Cardiac muscle cell (in vitro differentiated cells and primary cell): ENCODE measurements at places on chromosomes 16 and 17.

DNA sequence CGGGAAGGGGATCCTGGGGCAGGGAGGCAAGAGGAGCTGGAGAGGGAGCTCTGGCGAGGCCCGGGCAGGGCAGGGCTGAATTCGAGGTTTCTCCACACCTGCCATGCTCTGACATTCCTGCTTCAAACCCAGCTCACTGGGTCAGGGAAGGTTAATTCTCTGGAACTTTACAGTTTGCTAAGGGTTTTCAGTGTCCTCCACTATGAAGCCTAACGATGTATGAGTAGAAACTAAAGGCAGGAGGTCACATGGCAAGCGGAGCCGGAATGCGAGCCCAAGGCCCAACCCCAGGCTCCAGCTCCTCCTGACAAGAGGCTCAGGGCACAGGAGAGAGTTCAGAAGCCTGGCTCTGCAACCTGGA, 29.2 kb downstream of the DCAKD start:
- no peak for DNase-seq

- DNase-seq: peak; percentile 83
Observed at GRCh38 chr17:82228842-82229697, at the start of gene SLC16A3. SLC16A3 (plus strand) TSS chr17:82229042; CDS start chr17:82236009, 6,967 bp downstream.

GRCh38 chr17:4562015-4562969, 1.9 kb upstream of the GGT6 start:
- no peak for DNase-seq

- no peak for DNase-seq
Observed at GRCh38 chr16:68362262-68362913, 51.6 kb downstream of the PRMT7 start.

DNA sequence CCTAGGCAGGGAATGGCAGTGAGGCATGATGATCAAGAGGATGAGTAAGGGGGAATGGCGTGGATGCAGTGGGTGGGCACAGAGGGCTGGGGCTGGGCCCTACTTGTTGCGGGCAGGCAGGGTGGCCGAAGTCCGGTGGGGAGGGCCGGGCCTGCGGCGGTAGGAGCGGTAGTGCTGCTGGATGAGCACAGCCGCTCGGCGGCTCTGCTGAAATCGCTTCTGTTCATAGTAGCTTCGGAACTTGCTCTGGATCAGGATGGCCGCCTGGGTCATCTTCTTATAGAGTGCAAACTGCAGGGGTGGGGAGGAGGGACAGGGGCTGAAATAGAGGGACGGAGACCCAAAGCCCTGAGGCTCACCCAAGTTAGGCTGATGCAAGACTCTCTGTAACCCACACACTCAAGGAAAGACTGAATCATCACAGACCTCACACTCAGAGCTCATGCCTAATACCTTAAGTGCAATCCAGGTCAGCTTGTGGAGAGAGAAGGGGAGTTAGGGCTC, 1.5 kb upstream of the SPAG7 start:
- peak; percentile 96 for DNase-seq

GRCh38 chr16:57470711-57471110, 8.2 kb downstream of the POLR2C start:
- peak; percentile 80 for DNase-seq

- peak; percentile 33 for DNase-seq
Observed at GRCh38 chr17:47184681-47185080, 4.4 kb downstream of the CDC27 start.

DNA sequence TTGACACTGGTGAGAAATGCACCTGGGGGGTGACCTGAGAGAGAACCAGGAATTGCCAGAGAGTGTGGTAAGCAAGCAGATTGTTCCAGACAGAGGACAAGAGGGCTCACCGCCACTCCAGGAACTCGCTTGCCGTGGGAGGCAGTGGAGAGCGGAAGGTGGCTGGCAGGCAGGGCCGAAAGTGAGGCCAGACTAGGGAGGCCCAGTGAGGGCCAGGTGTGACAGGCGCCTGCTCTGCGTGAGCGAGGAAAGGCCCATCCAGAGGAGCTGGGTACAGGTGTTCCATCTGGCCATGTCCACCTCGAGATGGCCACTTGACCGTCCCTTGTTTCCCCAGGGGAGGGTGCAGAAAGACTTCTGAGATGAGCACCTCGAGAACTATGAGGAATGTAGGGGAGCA, 11.9 kb upstream of the MYO15B start:
- no peak for DNase-seq

GRCh38 chr17:78271419-78272170, 40.2 kb downstream of the TMEM235 start:
- DNase-seq: no peak

- DNase-seq: no peak
Observed at GRCh38 chr16:3242709-3243108, 7.8 kb upstream of the ZNF200 start.

DNA sequence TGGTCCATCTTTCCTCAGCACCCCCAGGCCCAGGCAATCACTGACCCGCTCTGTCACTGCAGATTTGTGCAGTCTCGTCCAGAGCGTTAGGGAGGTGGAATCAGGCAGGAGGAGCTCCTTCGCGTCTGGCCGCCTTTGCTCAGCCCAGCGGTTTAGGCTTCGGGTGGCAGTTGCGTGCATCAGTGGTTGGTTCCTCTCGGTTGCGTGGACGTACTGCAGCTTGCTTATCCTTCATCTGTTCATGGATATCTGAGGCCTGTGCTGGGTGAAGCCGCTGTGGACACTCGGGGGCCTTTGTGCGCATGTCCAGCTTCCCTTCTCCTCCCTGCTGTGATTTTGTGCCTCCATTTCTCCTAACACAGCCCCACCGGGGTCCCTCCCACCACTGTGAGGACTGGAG, 4.7 kb upstream of the P2RX1 start:
- no peak for DNase-seq

DNA sequence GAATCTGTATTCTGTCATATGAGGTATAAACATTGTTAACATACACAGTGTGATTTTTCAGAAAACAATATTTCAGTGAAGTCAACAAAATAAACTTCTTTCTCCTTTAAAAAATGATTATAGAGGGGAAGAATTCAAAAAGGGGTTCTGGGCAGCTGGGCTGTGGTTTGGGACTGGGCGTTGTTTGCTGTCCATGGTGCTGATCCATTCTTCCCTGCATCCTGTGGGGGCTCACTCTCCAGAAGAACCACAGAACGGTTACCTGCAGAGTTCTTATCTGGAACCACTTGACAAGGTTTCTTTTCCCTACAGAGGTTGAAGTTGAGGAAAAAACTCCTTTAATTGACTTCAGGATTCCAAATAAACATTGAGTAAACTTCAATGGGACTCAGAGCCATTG, 1091.0 kb downstream of the CDH8 start:
- no peak for DNase-seq

DNA sequence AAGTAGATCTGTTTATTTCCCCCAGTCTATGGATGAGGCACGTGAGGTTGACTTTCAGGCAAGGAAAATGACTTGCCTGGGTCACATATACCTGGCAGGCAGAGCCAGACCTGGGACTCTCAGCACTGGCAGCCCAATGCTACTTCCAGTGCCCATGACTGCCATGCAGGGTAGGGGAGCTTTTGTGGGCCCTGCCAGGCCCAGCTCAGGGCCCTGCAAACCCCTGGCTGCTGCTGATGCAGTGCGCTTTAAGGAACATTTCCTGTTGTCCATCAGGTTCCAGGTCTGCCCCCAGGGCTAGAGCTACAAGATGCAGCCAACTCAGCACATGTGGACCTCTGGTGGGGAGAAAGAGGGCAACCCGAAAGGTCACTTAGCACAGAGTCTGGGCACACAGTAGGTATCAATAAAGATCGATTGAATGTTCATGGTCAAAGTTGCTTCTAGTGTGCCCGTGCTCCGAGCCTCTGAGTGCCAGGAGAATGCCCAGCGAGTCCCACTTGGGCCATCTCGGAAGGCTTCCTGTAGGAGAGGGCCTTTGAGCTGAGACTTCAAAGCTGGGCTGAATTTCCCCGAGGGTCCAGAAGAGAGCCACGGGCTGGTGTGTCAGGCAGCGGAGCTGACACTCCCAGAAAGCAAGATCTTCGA, 513 bp upstream of the TBX21 start:
- DNase-seq: no peak

GRCh38 chr16:88837806-88838205, 18.9 kb downstream of the GALNS start:
- DNase-seq: no peak

GRCh38 chr16:54418903-54419302, 132.3 kb upstream of the IRX3 start:
- no peak for DNase-seq

DNA sequence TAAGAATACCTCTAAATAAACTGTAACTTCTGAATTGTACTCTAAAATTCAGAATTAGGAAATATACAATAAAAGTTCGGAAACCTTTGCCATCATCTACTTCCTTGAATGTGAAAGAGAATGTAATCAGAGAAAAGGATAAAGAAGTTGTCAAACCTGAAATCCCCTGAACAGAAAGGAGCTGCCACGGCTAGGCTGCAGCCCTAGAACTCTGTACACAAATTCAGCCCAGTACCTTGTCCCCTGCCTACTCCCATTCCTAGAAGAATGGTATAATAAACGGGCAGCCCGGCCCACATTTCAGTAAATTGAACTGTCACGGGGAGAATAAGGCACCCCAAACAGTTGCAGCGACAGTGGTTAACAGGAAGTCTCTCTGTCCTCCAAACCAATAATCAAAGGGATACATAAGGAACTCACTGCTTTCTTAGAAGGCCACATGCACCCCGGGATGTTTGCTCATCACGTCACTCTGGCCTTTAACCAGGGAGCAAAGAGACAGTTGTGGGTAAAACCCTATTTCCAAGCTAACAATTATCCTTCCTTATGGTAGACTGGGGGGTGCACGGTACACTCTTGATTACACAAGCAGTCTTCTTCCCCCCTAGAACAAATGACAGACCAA, 24.3 kb upstream of the RFFL start:
- DNase-seq: no peak

DNA sequence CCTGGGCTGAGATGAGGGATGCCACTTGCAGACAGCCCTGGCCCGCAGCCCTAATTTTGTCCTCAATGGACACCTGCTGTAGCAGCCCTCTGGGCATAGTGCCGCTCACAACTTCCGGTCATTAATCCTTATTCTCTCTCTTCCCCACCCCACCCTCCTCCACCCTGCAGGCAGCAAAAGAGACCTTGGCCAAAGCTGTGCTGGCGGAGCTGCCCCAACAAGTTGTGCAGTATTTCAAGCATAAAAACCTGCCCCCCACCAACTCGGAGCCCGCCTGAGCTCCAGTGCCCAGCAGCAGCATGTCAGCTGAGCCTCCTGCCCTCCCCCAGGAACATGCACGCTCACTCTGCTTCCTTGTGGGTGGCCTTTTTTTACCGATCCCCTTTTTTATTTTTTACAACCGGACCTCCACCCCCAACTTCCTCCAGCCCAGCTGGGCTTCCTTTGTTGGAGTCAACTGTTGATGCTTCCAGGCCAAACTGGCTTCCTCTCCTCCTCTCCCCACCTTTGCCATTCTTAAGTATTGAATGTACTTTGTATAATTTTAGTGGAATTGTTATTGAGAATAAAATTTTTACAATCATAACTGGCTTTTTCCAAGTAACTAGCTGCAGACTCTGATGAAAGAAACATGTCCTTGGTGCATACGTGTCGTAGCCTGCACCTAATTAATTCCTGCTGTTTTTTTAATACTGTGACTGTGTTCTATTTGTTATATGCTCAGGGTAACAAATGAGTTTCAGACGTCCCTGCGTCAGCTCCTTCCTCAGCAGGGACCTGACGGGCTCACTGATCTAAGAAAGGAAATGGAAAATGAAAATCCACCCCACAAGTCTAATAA, 38.2 kb downstream of the PSME3IP1 start:
- no peak for DNase-seq

GRCh38 chr16:30773826-30774225, 11.7 kb downstream of the RNF40 start:
- no peak for DNase-seq

DNA sequence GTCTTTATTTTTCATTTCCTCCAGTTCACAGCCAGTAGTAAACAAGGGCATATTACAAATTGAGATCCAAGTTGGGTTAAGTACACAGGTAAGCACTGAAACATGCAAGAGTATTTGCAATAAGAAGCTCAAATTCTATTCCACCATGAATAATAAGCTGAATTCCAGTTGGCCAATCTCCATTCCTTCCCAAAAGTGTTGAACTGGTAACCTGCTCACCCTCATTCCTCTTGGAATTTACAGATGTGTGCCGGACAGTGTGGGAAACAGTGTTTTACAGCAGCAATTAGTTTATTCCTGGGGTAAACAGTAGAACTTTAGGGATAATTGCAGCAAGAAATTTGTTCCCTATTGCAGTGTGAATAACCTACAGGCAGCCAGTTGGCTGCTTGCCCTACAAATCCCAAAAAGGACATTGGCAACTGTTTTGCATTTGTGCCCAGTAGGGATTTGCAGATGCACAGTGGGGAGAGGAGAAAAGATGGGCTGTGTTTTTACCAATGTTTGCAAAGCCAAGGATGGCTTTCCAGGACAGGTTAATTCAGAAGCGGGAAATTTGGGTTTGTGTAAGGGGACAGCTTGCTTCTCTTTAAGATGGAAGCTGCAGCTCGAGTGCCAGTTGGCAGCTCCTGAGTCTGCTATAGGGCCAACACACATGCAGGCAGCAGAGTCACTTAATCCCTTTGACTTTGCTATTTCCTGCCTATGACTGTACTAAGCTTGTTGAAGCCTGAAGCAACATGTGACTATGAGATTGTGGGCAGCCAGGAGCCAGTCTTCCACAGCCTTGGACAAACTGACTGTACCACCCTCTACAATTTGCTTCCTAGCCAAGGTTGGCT, 318.9 kb downstream of the MAP2K6 start:
- peak; percentile 37 for DNase-seq

- DNase-seq: peak; percentile 94
Observed at GRCh38 chr17:15260376-15261257, 4.5 kb downstream of the PMP22 start.
